ENCODE measurements at places on chromosomes 13 and 19.

DNA sequence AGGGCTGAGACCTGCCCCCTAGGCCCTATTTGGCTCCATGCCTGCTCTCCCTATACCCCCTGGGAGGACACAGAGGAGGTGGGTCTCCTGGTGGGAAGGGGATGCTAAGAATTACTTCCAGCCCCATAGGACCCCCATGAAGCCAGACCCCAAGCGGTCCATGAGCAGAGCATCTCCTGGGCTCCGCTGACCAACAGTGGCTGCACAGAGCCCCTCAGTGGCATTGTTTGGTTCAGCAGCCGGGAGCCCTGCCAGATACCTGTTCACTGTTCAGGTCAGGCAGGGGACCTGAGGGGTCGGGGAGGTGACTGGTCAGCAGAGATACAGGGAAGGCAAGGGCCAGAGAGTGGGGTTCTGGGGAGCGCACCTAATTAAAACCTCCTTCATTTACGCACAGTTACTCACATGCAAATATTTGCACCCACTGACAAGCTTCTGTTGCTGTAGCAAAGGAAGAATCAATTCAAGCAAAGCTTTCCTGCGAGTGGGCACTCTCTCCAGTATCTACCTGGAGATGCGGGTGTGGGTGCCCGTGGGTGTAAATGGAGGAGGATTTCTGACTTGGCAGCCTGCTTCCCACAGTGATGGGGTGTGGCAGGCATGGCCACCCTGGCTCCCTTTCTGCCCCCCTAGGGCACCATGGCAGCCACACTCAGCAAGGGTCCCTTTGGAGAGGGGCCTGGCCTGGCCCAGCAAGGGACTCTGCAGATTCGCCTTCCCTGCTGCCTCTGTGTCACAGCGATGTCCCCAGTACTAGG, 83.5 kb downstream of the CHST8 start:
- DNase-seq = no peak

- DNase-seq = peak; percentile 90
These were observed 89.8 kb downstream of the ZNF557 start for GRCh38 chr19:7159105-7159933.

DNA sequence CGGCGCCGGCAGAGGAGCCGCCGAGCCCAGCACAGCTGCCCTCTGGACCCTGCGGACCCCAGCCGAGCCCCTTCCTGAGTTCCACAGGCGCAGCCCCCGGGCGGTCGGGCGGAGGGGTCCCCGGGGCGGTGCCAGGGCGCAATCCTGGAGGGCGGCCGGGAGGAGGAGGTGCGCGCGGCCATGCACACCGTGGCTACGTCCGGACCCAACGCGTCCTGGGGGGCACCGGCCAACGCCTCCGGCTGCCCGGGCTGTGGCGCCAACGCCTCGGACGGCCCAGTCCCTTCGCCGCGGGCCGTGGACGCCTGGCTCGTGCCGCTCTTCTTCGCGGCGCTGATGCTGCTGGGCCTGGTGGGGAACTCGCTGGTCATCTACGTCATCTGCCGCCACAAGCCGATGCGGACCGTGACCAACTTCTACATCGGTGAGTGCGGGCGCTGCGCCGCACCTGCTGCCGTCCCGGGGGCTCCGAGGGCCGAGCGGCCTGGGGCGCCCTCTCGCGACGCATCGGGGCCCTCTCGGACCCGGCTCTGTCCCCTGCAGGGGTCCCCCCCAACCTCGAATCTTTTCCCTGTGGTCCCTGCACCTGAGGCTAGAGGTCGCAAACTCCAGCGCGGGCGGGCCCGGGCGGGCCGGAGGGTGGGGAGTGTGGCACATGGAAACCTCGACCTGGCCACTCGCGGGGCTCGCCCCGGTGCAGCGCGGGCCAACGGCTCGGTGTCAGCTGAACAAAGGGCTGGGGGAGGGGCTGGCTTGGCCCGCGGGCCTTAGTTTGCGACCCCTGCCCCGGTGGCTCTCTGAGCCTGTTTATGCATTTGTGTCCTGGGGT, at the start of gene KISS1R:
Gene KISS1R (plus strand): TSS at position 11 of the 829 bp plus-strand sequence. CDS start 170 bp downstream, at position 181.
- no peak for DNase-seq

DNA sequence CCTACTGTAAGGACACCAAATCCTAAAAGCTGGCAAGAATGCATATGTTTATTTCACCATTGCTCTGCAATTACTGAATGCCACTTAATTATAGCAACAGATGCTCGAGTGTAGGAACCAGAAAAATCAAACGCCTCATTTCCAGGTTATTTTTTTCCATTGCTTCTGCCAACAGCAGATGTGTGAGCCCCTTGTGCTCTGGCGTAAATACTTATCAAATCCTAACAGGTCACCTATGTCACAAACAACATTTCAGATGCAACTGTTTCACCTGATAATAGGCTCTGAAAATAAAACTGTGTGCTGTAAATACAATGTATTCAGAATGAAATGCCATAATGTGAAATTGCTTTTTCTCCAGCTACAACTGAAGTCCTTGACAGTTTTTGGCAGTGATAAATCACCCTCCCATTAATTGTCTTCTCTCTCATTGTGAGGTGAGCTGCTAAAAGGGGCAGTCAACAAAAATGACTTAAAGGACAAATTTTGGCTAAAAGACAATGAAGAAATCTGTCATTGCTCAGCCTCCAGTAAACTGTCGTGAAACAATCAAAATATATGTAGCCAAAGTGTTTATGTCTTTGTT, 344.0 kb downstream of the DACH1 start:
- DNase-seq = no peak

DNA sequence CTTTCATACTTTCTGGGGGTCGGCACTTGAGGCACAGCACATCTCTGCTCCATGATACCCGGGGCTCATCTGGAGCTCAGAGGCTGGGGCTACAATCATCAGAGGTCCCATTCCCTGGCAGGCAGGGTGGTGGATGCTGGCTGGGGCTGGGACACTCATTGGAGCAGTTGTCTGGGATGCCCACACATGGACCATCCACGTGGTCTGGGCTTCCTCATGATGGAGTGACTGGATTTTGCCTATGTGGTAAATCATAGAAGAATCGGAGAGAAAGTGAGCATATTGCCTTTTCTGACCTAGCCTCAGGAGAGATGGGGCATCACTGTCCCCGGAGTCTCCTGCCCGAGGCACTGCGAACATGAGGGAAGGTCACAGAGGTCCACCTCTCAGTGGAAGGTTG, 91.4 kb upstream of the IRS2 start:
- DNase-seq = no peak

DNA sequence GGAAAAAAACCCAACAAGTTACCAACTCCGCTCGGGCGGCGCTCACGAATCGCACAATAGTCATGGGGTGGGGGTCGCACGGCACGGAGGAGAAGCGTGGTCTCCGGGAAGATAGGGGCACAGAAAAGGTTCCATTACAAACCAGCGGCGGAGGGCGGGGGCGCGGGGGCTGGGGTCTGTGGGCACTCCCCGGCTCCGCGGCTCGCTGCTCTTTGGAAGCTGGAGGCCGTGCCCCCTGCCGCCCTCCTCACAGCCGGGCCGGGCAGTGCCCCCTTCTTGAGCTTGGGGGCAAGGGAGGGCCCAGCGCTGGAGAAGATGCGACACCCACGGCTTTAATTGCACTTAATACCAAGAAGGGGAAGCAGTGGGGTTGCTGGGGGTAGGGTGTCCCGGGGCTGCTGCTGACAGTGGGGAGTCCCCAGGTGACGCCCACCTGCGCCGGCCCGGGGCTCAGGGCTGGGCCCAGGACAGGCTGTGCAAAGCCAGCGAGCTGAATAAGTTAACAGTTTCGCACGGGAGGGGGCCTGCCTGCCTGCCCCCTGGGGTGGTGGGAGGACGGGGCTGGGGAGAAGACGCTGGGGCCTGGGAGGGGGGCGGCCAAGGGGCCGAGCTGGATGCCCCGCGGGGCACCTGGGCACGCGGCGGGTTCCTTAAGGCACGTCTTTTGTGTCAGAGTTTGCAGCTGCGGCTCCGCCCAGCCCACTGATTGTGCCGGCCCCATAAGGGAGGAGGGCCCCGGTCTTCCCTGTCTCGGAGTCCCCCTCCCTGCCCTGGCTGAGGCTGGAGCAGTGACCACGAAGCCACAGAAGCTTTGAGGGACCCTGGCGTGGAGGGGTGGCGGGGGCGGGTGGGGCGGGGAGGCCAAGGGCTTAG, 9.8 kb downstream of the DCAF15 start:
- no peak for DNase-seq

GRCh38 chr13:62598708-62599107, 1183.1 kb upstream of the PCDH20 start:
- DNase-seq = no peak

GRCh38 chr19:1510442-1510806, 2.4 kb downstream of the ADAMTSL5 start:
- no peak for DNase-seq

DNA sequence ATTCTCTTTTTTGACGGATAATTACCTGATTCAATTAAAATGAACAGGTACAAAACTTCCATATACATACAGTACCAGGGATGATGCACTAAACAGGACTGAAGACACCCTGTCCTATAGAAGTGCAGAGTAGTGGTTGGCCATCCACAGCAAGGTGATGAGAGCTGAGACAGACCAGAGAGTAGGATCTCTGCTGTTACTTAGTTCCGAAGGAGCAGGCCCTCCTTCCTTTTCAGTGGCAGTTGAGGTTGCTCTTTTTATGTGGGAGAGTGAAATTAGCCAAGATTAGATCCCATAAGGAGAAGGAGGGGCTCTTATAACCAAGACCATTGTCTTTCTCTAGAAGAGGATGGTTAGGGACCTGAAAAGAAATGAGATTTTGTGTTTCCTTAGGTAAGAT, 4.0 kb downstream of the PDS5B start:
- DNase-seq = no peak

- DNase-seq = no peak
These were observed 93.4 kb downstream of the FLT1 start for GRCh38 chr13:28401303-28402056.

GRCh38 chr13:52811841-52812240, 36.6 kb downstream of the PCDH8 start:
- DNase-seq = no peak

DNA sequence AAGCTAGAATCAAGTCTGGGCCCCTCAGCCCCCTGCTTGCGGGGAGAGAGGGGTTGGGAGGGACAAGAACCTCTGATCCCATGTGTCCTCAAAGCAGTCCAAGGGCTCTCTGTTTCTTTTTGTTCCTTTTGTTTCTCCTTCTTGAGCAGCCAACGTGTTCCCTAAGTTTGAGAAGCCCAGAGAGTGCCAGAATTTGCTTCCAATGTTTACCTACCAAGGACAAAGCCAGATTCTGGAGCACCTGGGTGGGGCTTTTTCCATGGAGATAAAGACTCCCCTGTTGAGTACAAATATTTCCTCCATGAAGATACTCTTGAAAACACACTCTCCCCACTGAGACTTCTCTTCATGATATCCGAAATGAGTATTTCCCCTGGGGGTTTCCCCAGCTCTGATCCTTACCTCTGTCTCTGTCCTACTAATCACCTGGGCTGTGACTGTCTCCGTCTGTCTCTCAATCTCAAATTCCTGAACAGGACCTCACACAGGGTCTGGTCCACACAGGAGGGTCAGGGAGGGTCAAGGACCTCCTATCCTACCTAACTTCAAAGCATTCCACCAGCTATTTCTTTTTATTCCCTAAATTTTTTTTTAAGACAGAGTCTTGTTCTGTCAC, 27.4 kb downstream of the CD177 start:
- no peak for DNase-seq

DNA sequence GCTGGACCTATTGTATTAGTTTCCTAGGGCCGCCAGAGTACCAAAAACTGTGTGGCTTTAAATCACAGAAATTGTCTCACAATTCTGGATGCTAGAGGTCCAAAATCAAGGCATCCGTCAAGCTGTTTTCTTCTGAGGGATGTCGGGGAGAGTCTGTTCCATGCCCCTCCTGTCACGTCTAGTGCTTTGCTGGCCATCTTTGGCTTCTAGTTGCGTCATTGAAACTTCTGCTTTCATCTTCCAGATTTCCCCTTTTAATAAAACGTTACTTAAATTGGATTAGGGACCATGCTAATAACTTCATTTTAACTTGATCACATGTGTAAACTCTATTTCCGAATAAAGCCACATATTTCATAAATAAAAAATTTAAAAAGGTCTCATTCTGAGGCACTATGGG, 47.5 kb downstream of the TRPM4 start:
- no peak for DNase-seq

DNA sequence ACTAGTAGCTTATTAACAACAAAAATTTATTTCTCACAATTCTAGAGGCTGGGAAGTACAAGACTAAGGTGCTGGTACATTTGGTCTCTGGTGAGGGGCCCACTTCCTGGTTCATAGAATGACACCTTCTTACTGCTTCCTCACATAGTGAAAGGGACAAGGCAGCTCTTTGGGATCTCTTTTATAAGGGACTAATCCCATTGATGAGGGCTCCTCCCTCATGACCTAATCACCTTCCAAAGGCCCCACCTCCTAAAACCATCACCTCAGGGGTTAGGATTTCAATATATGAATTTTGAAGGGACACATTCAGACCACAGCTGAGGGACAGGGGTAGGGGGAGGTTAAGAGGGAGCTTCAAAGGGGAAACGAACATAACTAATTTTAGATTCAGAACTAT, 20.3 kb downstream of the SPART start:
- DNase-seq = no peak

DNA sequence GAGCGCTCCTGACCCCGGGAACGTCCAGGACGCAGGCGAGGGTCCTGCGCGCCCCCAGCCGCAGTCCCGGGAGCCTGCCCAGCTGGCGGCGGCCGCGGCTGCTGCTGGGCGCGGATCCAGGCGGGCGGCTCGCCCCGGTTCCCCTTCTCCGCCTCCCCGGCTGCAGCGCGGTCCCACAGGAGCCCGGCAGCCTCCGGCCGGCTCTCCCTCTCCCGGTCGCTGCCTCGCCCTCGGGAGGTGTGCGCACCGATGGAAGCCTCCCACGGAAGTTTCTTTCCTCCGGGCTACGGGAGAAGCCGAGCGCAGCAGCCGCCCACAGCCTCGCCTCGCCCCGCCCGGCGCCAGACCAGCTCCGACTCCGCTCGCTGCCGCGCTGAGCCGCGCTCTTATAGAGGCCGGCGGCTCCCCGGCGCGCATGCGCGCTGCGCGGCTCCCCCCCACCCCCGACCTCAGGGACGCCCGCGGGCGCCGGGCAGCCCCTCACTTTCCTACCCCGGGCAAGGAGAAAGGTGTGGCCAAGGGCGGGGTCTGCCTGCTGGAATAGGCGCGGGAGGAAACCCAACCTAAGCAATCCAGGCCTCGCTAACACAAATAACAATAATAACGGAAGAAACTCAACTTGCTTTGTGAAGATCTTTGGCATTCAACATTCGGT, at the start of gene SHISA2:
Gene SHISA2 (minus strand): TSS at position 360 of the 655 bp plus-strand sequence. CDS start 1,041 bp downstream, outside the sequence.
- DNase-seq = peak; percentile 64

GRCh38 chr13:90766386-90766902, 581.0 kb upstream of the MIR17HG start:
- DNase-seq = no peak

- DNase-seq = no peak
These were observed 24.6 kb downstream of the CAB39L start for GRCh38 chr13:49419276-49419675.

GRCh38 chr13:36126491-36126890, 4.7 kb downstream of the DCLK1 start:
- no peak for DNase-seq

- no peak for DNase-seq
These were observed 67.9 kb upstream of the FRY start for GRCh38 chr13:31963631-31964030.
